ENCODE measurements at places on chromosomes 2 and 18.

DNA sequence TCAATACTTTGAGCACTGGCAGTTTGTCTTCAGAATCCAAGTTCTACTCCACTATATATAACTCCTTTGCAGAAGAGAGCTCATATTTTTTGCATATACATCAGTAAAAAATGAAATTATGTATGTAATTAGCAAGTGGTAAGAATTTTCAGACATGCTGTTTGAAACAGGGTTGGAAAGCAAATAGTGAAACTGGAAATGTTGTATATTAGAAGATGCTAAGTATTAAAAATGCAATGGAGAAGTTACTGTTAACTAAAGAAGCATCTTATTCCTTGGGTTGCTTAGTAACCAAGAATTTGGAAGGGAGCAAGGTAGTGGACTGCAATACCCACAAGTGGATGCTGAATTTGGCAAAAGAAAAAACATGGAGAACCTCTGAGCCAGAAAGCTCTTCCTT lies 88.6 kb upstream of the DLGAP1 start:
- DNase-seq: no peak

DNA sequence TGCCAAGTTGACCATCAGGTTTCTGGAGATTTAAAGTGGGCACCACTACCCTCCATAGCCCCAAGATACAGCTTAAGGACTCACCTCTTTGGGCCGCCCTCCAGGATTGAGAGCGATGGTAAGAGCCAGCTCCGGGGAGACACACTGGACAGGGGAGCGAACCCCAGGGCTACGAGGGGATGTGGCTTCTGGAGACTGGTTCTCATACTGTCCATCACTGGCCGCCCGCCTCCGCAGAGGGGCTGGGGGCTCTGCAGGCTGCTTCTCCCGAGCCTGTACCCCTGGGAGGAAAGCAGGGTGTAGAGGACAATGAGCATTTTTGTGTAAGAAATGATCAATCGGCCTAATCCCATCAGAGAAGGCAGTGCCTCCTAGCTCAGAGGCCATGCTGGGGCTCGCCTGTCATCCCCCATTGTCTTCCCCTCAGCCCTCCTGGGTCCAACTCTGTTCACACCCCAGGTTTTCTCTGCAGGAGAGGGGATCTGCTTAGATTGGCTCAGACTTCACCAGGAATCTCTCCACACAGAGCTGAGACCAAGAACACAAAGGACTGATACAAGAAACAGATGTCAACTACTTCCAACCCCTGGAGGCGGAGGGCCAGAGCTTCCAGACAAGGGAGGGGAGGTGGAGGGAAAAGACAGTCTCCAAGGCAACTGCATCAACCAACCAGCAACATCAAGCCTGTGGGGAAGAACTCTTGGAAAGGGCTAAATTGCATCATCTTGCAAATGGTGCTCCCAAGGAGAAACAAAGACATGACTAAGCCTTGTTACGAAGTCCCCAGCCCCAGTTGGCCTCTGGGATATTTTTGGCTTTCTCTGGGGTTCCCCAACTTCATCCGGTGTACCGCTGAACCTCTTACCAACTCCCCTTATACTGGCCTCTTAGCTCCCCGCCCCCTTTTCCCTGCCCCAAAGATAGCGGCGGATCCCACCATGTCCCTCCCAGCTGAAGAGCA lies 166.6 kb downstream of the TNS1 start:
- no peak for DNase-seq

GRCh38 chr2:34401186-34401585 lies 802.1 kb upstream of the FAM98A start:
- no peak for DNase-seq

- no peak for DNase-seq
These were observed 469.6 kb upstream of the CELF4 start for GRCh38 chr18:38035193-38035592.

DNA sequence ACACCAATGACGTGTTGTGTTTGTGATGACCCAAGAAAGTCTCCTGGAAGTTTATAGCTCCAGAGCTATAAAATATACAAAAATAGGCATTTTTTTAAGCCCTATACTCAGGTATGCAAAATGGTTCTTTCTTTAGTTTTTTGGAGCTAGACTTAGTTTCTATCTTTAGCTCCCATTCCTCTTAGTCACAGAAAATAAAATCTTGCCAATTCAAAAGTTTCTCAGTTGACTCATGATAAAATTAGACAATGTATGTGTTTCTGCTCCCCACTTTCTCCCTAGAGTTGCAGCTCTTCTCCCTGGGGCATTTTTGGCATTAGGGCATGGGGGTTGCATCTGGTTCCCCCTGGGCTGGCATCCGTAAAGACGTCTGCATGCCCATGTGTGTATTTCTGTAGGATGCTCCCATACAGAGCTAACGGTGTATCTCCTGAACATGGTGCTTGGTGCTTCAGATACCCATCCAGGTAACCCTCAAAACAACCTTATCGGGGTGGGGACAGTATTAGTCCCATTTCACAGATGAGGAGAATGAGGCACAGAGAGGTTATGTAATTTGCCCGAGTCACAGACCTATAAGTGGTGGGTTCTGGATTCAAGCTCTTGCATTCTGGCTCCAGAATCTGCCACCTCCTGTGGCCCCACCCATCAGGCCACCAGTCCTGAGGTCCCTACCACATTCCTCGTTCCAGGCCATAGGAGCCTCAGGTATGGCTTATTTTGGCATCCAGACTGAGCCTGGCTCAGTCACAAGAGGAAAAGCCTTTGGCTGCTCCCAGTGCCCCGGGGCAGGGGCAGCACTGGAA lies 43.1 kb upstream of the ASAP2 start:
- no peak for DNase-seq

GRCh38 chr2:28155627-28156026 lies 237.0 kb upstream of the FOSL2 start:
- DNase-seq: no peak

GRCh38 chr2:4604767-4605166 lies 901.4 kb downstream of the DCDC2C start:
- DNase-seq: no peak

DNA sequence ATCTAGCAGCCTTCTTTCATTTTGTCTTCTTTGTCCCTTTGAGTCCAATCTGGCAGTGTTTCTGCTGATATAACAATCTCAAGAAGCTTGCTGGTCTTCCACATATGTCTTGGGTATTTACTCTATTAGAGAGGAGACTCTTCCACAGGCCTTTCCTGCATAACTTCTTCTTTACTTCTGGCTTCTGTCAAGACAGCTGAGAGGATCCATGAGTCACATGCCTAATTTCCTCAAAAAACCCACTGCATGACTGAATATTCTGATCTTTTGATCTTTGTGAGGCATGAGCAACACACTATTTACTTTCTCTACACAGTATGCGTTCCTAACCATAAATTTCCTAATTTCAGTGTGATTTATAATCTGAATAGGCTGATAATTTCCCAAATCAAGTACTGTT lies 5.1 kb upstream of the DCC start:
- no peak for DNase-seq
